ENCODE measurements at places on chromosomes 1 and 21.

- no peak for DNase-seq
Measured at GRCh38 chr1:63742526-63742925, 31.3 kb upstream of the ROR1 start.

GRCh38 chr1:153936011-153936802 lies 10.3 kb downstream of the DENND4B start:
- DNase-seq = no peak

DNA sequence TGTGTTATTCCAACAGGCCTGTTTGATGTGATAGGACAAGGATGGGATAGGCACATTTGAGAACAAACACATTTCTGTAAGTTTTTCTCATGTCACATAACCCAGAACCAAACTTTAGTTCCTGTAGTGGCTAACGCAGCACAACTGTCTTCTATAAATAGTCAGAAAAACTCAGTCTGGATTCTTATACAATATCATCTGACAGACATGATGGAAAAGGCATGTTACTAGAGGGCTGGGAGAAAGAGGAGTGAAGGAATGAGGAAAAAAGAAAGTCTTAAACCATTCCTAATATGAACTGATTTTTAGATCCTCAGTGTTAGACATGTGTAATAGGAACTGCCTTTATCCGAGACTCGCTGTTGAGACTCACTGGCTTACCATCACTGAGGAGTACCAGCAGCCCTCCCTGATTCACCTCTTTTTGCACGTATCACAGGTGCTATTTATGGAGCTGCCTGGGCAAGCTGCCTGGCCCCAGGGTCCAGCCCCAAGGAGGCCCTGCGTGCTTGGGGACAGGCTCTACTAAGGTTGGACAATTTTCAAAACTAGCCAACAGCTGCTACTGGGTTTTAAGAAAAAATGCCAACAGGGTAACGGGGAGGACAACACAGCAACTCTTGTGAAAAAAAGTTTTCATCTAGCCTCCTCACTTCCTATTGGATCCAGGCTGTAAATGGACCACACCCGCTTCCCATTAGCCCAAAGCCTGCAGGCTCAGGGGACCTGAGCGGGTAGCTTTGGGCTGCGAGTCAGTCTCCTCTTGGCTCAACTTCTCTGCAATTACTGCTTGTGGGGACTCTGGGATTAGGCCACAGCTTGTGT lies 30.7 kb upstream of the SERBP1 start:
- DNase-seq = no peak

GRCh38 chr1:224433041-224433691 lies 1.4 kb downstream of the WDR26 start:
- DNase-seq = no peak

GRCh38 chr21:42130441-42130840 lies 59.3 kb downstream of the UMODL1 start:
- DNase-seq = no peak

DNA sequence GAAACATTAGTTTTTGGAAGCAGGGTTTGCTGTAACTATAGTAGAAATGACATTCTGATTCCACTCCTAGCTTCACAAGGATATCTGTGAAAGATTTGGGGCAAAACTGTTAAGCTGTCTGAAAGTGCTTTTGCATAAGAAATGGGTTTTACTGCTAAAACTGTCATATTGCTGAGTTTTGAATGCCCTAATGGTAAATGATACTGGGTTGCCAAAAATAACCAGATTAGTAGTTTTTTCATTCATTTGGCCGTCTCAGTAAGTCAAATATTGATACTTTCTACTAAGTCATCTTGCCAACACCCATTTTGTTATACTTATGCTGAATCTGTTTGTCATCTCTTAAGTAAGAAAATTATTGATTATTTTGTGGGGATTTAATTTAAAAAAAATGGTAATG lies 399 bp upstream of the PTPRC start:
- DNase-seq = no peak

- no peak for DNase-seq
Measured at GRCh38 chr1:99264201-99265021, at the start of gene PLPPR4. TSS of gene PLPPR4 (plus strand) at chr1:99264492. CDS start at chr1:99264594, 102 bp downstream.

DNA sequence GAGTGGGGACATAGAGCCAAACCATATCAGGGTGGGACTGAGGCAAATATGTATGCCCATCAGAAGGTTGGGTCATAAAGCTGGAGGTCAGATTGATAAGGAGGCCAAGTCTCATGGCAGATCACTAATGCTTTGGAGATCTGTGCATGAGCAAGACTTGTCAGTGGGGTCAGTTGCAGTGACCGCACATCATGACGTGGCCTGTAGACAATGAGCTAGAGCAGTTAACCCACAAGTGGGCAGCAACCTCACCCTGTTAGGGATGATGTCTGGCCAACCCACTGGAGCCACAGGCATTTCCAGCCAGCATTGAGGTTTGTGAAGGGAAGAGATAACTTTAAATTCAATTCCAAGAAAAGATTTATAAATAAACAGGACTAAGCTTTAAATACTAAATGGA lies 66.7 kb downstream of the XCL1 start:
- DNase-seq = peak; percentile 87

DNA sequence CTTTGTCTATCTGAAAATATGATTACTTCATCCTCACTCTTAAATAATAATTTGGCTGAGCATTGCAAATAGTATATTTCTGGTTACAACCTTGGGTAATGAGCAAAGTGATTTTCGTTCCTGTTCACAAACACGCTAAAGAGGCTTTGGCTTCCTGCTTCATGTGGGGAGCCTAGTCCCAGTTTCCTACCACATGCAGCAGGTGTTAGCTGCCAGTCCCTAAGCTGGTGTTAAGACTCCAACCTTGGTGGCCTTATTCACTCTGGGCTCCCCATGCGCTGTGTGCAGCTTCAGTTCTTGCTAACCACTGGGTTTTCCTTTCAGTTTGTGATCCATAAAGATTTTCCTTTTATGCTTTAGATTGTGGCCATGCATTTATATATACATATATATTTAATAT lies 56.7 kb upstream of the BARHL2 start:
- DNase-seq = no peak

DNA sequence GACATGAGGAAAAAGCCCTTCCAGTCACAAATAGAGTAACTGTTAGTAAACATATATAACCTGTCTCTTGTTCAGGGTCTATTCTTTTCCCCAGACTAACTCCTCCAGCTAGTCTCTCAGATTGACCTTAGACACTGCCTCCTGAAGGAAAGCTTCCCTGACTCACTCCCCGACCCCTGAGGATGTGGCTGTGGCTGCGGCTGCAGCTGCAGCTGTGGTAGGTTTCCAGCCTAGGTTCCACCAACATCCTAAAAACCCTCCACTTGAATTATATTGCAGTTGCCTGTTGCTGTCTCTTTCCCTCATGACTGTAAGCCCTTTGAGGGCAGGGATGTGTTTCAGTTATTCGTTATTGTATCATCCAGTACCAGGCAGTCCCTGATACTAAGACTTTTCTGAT lies 132.9 kb upstream of the C1orf21 start:
- DNase-seq = no peak

DNA sequence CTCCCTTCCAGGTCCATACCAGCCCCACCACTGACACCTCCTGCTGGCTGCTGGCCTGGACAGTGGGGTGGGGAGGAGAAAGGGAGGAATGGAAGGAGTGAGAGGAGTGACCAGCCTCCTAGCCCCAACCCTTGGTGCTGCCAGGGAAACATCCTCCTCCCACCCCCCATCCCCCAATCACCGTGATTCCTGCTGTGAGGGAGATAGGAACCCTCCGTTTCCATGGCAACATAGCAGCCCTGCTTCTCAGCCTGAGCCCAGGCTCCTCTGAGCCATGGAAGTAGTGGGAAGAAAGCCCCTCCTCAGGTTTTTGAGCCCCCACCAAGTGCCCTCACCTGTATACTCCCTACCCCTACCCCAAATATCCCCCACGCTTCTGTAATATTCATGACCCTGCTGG lies 44.4 kb upstream of the SCMH1 start:
- DNase-seq = no peak

GRCh38 chr1:234535218-234535617 lies 56.2 kb upstream of the TARBP1 start:
- DNase-seq = no peak

GRCh38 chr1:220013497-220013896 lies 32.8 kb downstream of the EPRS1 start:
- no peak for DNase-seq

GRCh38 chr1:21278208-21278859 lies 11.9 kb downstream of the ECE1 start:
- DNase-seq = no peak

- no peak for DNase-seq
Measured at GRCh38 chr1:205988585-205988995, 14.6 kb downstream of the RAB7B start.

DNA sequence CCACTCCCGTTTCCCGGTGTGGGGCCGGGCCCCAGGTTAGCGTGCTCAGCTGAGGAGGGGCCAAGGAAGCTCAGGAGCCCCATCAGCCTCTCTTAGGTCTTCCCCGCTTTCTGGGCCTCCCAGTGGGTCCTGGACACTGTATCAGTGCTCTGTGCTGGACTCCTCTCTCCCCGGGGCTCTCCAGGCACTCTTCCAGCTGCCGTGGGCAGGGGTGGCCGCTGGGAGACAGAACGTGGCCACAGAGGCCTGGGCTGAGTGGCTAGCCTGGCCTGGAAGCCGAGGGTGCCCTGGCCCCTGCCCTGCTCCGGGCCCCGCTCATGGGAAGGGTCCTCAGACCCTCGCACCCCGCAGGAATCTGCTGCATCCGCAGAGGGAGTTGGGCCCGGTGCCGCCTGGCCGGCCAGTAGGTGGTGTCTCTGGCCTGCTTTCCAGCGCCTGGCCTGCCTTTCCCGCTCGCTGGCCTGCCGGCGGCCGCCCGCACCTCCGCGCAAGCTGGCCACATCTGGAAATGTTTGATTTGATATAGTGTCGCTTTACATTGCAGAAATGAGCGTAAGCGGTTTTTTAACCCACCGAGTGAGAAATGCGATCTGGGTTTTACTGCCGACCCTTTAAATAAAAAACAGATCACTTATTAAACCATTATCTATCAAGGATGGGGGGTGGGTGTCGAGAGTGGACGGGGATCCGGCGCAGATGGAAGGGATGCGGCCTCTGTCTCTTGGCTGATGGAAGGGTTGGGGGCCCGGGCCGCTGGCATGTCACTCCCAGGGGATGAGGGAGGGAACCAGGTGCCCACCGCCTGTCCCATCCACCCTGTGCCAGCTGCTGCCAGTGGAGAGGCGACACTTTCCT lies 74.4 kb upstream of the TTC34 start:
- DNase-seq = no peak

DNA sequence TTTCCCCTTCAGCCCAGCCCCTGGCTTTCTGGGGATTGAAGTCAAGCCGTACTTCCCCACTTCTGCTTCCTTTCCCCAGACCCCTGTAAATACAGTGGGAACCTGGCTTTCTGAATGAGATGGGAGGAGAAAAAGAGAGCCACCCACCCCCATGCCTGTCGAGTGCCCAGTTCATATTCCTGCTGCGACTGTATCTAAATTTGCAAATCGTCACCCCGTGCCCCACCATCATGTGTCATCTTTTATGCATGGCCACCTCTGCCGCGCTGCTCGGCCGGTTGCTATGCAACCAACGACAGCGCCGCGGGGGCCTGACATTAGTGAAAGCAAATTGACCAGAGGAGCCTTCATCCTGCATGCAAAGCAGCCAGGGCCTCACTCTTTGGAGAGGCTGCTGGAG lies 143.0 kb downstream of the ELAVL4 start:
- no peak for DNase-seq

GRCh38 chr1:62810420-62811274 lies 26.7 kb downstream of the ATG4C start:
- DNase-seq = no peak

- DNase-seq = no peak
Measured at GRCh38 chr21:33684923-33685560, 42.7 kb downstream of the ITSN1 start.

DNA sequence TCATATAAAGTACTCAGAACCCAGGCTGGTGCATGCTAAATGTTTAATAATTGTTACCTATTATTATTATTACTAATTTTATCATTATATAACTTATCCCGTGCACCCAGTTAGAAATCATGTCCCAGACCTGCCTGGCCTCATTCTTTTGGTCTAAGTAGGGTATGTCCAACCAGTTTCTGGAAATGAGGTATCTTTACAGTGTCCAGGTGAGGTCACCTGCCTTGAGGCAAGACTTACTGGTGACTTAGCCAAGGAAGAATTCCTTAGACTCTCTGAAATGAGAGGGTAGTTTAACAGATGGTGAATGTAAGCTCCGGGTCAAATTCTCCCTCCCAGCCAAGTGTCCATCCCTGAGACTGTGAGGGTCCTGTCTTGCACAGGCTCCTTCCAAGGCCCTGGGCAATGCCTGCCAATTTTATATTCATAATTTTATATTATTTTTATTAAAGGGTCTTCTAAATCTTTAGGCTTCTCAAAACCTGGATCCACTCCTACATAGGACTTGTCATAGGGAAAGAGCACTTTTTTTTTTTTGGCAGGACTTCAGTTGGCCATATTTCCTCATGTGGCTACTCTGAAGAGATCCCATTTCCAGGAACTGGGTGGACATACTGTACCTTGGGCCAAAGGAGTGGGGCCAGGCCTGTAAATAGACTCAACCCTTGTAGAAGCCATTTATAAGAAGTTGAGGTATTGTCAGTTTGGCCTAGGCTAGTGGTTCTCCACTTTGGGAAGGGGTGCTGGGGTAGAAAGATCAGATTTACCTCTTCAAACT lies 96.7 kb upstream of the KCNA3 start:
- no peak for DNase-seq

GRCh38 chr1:211731456-211732292 lies 56.3 kb upstream of the NEK2 start:
- DNase-seq = no peak

DNA sequence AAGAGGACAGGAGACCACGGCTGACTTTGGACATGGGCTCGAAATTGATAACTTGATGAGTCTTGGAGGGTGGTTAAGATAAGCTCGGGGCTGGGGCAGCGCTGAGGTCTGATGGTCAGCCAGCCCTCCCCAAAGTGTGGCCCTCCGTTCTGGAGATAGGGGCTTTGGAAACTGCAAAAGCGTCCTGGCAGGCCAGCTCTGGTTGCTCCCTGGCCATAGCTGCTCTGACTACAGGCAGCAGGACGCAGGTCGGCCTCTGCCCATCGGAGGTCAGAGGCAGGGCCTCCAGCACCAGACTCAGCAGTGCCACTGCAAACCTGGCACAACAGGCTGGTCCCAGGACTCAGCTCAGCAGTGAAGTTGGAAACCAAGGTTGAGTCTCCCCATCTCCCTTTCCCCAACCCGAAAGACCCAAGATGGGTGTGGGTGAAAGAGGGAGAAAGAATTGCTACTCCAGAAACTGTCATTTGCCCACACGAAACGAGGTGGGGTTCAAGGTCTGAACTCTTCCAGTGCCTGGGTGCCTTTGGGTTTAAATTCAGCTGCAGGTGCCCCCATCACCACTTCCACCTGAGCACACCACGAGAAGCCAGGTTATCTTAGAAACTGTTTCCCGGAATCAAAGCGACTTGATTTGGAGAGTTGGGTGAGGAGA lies 4.8 kb downstream of the SIM2 start:
- no peak for DNase-seq

DNA sequence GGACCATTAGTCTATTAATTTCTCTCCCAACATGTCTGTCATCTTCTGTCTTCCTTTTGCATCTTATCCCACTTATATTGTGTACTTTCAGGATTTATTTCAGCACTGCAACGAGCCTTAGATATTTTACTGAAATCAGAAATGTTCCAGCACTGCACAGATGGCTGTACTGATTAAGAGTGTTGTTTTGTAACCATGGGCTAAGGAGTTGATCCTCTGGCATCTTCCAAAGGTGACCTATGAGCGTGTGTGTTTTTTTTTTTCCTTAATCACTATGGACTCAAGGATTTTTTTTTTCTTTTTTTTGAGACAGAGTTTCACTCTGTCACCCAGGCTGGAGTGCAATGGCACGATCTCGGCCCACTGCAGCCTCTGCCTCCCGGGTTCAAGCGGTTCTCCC lies 7.1 kb upstream of the DDX59 start:
- no peak for DNase-seq

- DNase-seq = no peak
Measured at GRCh38 chr1:60994369-60994768, 88.0 kb upstream of the NFIA start.
